GM03348 (cell line): ENCODE measurements at places on chromosomes 12 and 14.

- no peak for DNase-seq
Measured at GRCh38 chr12:52526511-52526951, 6.3 kb upstream of the KRT5 start.

GRCh38 chr12:106329231-106329982 lies 26.9 kb downstream of the TCP11L2 start:
- DNase-seq = peak; percentile 21

DNA sequence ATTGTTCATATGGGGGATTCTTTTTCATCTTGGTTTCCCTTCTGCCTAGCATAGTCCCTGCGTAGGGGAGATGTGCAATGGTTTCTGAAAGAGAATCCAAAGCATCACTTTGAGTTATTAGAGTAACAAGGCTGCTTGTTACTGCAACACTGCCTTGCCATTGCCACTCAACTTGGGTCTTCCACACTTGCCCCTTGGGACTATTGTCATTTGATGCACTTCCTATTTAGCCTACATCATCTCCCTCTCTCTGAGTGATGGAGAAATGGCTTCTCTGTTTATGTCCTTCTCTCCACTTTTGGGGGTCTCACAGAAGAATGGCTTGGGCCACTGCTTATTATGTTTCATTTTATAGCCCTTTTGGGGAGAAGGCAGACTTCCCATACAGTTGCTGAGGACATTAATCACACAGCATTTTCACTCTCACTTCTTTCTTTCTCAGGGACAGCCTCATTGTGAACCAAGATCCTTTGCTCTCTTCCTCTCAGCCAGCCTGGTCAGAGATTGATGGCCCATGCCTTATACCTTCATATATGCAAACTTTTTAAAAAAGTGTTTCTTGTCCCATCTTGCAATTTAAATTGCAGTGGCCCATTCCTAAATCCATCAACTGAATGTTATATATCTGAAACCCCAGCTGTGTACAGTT lies 50.8 kb upstream of the POC1B start:
- DNase-seq = no peak

DNA sequence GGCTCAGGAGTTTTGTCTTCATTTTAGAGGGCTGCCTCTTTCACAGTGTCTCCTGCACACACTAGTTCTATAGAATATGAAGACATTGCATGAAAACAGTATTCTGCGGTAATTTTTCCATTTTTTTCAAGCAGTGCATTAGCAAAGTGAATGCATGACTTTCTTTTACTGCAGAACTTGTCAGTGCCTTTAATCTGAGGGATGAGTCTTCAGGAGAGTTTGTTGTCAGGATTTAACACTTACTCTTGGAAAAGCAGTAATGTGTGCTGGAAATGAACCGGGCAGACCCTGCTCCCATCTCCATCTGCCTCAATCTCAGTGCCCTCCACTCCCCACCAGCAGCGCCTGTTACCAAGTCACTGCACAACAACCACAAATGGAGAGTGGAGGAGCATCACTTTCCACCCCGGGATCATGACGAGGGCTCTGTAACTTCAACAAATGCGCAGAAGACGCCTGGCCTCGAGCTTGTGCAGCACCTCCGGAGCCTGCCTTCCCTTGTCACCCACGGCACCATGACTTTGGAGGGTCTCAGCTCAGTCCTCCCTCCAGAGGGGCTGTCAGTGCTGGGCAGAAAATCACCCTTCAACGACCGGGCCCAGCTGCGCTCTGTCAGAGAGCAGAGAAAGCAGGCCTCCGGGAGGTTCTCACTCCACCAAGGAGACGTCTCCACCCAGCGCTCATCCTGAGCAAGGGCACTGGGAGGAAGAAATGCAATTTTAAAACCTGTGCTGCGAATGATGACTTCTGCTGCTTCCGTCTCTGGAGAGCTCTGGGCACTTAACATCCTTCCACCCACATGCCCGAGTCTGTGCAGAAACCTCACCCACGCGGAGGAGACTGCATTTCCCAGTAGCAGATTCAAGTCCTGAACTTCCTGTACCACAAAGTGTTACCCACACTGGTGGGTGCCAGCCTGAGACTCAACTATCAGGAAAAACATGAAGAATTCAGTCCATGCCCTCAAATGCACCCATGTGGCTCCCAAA lies 255.7 kb downstream of the ADGRD1 start:
- no peak for DNase-seq

DNA sequence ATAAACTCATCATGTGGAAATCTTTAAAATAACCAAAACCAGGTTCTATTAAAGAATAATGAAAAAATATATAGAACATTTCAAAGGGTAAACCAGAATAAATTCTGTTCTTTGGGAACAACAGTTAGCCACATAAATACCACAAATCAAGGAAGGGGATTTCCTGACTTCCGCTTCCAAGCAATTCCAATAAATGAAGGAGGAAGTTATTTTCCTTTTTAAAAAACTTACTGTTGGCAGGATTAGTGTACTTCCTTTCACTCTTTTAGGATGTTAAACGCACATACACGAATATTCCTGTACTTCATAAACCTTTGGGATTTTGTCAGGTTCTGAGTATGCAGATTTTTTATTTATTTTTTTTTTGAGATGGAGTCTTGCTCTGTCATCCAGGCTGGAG lies 13.7 kb upstream of the LIMA1 start:
- no peak for DNase-seq

GRCh38 chr14:96424109-96424989 lies 32.4 kb downstream of the AK7 start:
- DNase-seq = peak; percentile 77

DNA sequence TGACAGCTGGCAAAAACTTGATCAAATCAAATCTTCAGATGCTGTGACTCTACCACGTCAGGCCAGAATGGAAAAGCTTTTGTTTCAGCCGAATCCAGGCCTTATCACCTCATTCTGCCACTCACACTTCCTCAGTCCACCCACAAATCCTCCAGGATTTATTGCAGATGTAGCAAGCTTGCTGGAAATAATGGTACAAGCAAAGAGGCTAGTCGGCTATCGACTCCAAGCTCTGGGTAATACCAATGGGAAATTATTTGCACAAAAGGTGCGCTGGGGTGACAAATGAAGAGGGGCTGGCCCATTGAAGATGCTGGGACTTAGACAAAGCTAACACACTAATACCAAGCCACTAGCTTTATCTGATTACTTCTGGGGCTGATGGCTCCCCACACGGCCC lies 250.5 kb downstream of the ASCL1 start:
- DNase-seq = no peak

- DNase-seq = no peak
Measured at GRCh38 chr12:66066929-66067523, 63.5 kb downstream of the LLPH start.

DNA sequence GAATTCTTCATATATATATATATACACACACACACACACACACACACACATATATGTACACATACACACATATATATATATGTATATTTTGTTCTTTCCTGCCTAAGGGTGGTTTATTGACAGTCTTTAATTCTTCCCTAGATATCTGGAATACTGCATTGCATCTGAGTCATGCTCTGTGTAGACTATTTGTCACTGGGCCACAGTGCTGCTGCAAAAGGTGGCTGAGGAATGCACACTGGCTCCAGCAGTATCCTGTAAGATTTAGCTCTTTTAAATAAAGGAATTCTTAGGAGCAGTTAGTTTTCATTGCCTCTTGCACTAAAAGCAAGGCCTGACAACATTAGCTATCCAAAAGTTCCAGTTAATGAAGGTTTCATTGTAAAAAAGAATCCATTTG lies 200.9 kb downstream of the APAF1 start:
- DNase-seq = no peak

DNA sequence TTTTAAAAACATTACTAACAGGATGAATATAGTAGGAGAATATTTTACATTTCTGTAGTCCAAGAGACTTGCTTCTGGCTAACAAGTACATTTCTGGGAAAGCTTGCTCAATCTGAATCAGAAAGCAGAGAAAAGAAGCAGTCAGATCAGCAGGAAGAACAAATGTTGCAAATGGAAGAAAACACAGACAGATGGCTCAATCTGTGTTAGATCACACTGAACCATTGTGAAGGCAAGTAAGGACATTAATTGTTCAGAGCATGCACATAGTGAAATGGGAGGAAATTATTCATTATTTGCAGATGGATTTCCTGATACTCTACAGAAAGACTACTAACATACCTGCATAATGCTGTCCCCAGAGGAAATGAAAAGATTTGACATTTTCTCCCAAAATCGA lies 65.2 kb upstream of the CNOT2 start:
- DNase-seq = peak; percentile 36

- DNase-seq = no peak
Measured at GRCh38 chr14:93023039-93023438, 92.7 kb downstream of the ITPK1 start.

- DNase-seq = no peak
Measured at GRCh38 chr12:2391740-2392331, 339.0 kb downstream of the CACNA1C start.

GRCh38 chr14:85075694-85076476 lies 454.1 kb upstream of the FLRT2 start:
- DNase-seq = no peak

DNA sequence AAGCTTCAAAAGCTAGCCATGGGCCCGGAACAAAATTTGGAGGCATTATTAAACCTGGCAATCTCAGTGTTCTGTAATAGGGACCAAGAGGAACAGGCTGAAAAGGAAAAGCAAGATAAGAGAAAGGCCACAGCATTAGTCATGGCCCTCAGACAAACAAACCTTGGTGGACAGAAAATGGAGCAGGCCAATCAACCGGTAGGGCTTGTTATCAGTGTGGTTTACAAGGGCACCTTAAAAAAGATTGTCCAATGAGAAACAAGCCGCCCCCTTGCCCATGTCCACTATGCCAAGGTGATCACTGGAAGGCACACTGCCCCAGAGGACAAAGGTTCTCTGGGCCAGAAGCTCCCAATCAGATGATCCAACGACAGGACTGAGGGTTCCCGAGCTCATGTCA lies 653.9 kb upstream of the TMEM132C start:
- DNase-seq = no peak

DNA sequence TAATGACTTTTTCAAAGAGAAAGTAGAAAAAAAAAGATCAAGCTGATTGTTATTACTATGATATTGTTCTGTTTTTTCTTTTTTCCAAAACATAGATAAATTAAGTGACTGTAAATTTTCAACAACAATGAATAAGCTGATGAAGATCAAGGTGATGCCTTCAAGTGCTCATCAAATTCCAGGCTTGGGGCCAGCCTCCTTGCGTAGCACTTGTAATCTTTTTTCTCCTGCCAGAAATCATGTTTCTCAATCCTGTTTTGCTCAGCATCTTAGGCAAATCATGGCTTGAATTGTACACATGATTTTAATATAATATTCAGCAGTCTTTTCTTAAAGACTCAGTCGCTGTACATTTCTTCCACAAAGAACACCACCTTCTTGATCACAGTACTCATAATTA lies 333.2 kb downstream of the NPAS3 start:
- DNase-seq = no peak

DNA sequence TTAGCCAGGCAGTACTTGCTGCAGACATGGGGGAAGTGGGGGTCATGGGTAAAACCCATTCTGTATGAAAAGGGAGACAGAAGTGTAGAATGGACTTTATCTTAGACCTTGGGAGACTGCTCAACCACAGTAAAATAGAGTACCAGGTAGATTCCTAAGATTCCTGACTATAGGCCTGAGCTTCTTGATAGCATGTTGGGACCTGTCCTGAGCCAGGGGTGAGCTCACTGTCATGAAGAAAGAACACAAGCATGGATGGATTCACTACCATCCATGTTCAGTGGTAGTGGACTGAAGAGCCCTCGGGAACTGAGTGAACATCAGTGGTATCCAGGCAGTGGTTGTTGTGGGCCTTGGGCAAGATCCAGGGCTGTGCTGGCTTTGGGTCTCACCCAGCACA lies 1003.8 kb downstream of the TMTC2 start:
- no peak for DNase-seq

DNA sequence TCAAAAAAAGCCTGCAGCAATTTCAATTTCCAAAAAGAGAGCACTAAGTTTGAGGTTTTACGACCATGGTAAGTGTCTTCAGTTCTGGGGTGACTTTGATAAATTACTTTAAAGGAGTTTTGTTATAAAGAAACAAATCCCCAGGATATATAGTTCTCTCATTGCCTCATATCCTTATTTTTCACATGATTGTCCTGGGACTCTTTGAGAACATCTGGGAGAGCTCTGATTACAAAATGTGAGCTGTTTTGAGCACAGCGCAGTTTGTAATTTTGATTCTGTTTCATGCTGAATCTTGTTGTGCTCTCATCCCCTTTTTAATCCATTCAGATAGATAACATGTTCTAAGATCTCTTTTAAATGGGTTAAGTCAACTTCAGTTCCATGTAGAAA lies 67.7 kb upstream of the DCN start:
- DNase-seq = peak; percentile 4

GRCh38 chr12:42677461-42677860 lies 87.9 kb upstream of the PRICKLE1 start:
- DNase-seq = no peak

DNA sequence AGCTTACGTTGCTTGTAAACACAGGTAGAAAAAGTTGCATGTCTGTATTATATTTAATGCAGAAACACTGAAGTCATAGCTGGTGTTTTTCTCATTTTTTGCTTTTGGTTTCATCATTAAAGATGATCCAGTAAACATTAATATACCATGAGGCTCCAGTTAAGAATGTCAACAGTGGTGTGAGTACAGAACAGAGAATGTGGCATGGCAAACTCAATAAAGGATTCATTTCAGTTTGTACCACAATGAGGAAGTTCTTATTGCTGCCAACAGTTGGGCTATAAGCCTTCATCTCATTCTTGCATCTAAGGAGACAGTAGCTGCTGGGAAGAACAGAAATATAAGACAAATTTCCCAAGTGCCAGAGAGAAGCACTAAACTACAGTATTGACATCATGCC lies 72.1 kb upstream of the ST8SIA1 start:
- DNase-seq = no peak

DNA sequence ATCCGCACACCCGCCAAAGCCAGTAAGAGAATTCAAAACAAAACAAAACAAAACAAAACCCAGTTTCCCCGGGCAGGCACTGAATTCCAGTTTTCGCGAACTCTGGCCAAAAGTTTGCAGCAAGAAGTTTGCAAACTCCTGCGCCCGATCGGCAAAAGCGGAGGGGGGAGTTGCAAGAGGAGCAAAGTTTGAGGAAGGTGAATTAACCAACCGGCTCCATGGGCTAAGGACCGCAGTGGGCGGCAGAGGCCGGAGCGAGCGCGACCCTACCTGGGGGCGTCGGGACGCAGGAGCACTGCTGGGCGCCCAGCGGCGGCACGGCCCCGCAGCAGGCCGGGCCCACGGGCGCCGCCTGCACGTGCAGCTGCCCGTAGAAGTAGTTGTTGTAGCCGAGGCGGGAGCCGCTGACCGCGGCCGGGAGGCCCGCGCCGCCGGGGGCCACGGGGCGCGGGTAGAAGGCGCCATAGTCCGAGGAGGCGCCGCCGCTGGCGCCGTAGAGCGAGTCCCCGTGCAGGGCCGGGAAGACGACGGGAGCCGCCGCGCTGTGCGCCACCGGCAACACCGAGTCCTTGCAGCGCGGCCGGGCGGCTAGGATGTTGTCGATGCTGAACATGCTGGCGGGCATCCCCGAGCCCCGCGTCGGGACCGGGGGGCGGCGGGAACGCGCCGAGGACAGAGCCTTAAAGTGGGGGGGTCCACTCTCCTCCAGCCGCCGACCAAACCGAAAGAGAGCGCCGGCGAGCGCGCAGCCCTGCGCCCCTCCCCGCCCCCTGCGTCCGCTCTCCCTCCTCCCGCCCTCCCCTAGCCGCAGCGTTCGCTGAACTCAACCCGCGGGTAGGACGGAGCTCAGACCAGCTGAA lies at the start of gene GSC:
GSC (minus strand) TSS at position 723 of the 860 bp plus-strand sequence; CDS start at position 625, 98 bp downstream.
- peak; percentile 76 for DNase-seq

GRCh38 chr14:60254176-60254575 lies 5.2 kb downstream of the PPM1A start:
- no peak for DNase-seq

GRCh38 chr12:116291218-116291617 lies 13.7 kb upstream of the MED13L start:
- DNase-seq = no peak

- no peak for DNase-seq
Measured at GRCh38 chr12:63995512-63995911, 151.0 kb downstream of the SRGAP1 start.
